ENCODE measurements at places on chromosomes 4 and X.

GRCh38 chr4:159979351-159979750 lies 876.5 kb downstream of the RAPGEF2 start:
- DNase-seq = no peak

- DNase-seq = no peak
Observed at GRCh38 chrX:18997916-18998315, 14.0 kb upstream of the PHKA2 start.

- no peak for DNase-seq
Observed at GRCh38 chr4:100889401-100889800, 371.6 kb upstream of the EMCN start.

- DNase-seq = no peak
Observed at GRCh38 chrX:109714340-109714958, 18.6 kb downstream of the ACSL4 start.

DNA sequence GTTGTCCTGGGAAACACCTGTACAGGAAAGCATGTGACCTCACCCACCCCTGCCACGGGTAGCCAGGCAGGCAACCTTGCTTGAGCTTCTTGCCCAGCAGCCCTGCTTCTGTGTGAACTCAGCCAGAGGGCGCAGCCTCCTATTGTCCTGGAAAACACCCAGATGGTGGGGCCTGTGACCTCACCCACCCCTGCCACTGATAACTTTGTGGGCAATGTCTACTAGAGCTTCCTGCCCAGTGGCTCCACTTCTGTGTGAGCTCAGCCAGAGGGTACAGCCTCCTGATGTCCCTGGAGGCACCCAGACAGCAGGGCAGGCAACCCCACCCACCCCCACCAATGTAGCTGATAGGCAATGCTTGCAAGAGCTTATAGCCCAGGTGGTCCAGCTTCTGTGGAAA lies 146.3 kb downstream of the DTHD1 start:
- no peak for DNase-seq

GRCh38 chr4:100963627-100964026 lies 383.7 kb downstream of the PPP3CA start:
- no peak for DNase-seq

DNA sequence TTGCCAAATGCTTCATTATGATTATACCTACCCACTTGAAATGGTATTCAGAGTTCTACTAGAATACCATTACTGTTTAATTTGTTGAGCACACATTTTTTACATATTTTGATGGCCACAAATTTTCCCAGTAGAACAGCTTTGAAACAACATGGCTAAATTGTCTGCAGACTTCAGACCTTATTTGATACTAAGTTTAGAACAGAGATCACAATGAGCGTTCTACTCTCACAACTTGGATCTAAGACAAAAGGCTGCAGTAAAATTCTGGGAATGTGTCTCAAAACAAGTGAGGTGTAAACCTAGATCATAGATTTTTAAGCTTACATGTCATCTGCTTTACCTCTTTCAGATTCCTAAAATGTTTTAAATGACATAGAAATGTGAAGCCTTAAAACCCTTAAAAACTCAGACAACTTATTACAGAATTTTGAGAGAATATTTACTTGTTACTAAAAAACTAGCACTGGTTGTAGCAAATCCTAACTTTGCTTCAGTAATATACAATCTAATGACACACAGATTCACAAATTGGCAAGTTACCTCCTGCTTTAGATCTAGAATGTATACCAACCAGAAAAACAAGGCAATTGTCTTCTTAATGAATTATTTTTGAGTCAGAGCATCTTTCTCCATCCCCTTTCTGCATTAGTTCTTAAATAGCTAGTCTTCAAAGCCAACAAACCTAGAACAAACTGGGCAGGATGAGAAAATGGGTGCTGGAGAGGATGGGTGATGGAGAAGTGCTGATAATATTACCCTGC lies 243.3 kb downstream of the SLC7A11 start:
- no peak for DNase-seq

GRCh38 chr4:94974773-94975172 lies 217.0 kb downstream of the BMPR1B start:
- DNase-seq = no peak

GRCh38 chr4:147826288-147826646 lies 94.4 kb downstream of the ARHGAP10 start:
- DNase-seq = no peak

Measured in hematopoietic multipotent progenitor cell treated with erythropoietin and hydrocortisone succinate and interleukin-3 and kit ligand, for 6 days (in vitro differentiated cells).